ENCODE measurements at places on chromosomes 6 and 20.

- no peak for DNase-seq
Measured at GRCh38 chr6:47631797-47632196, 66.6 kb upstream of the ADGRF4 start.

GRCh38 chr6:30327232-30327746 lies 562 bp downstream of the TRIM39 start:
- DNase-seq, result no peak

GRCh38 chr6:157424491-157425020 lies 43.6 kb downstream of the ZDHHC14 start:
- no peak for DNase-seq

DNA sequence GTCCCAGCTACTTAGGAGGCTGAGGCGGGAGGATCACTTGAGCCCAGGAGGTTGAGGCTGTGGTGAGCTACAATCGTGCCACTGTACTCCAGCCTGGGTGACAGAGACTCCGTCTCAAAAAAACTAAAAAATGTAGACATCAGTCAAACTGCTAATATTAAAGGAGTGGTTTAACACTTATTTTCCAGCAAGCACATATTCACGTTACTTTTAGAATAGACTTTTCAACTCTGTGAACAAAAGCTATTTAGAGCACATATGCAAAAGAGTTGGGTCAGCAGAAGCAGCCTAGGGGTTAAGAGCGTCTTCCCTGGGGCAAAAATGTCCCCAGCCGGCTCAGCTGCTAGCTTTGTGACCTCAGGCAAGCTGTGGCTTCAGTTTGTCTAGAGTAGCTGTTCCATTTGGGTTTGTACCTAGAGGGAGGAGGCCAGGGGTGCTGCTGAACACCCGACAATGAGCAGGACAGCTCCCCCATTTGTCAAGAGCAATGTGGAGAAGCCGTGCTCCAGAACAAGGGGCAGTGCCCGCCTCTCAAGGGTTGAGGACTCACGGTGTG lies 62.5 kb upstream of the PTGIS start:
- DNase-seq, result no peak

DNA sequence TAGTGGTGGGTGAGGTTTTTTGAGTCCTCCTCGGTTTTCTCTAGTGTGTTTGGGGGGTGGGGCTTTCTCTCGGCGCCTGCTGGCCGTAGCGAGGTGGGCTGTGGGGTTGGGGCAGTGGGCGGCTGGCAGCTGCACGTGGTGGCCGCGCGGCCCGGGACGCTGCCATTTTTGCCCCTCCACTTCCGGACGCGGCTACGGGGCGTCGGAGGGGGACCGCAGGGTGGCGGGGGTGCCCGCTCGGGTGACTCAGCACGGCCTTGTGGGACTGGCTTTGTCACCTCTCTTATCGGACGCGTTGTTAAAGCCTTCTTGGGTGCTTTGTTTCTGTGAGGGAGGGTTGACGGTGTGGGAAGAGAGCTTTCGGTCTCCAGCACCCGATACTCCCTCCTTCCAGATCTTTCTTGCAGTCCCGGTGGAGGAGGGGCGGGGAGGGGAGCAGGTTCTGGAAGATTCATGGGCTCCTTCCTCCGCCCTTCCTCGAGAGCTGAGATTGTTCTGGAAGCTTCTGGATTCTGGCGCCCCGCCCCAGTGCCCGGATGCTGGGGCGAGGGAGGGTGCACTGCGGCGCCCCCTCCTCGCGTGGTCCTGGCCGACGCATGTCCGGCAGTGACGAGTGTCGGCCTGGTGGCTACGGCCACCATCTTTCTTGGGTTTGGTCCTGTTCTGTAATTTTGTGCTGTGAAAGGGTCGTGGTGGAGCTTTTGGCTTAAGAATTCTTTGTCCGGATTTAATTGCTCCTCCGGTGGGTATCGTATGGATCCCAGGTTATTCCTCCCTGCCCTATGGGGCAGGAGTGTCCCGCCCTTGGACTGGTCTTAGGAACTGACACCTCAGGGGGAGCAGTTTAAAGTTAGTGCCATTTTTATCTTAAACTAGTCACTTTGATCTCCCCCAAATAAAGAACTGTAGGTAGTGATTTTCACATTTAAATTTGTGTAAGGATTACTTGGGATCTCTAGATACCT lies 719 bp downstream of the HSP90AB1 start:
- DNase-seq, result peak; percentile 55

GRCh38 chr6:304833-305370 lies 12.6 kb downstream of the DUSP22 start:
- no peak for DNase-seq

DNA sequence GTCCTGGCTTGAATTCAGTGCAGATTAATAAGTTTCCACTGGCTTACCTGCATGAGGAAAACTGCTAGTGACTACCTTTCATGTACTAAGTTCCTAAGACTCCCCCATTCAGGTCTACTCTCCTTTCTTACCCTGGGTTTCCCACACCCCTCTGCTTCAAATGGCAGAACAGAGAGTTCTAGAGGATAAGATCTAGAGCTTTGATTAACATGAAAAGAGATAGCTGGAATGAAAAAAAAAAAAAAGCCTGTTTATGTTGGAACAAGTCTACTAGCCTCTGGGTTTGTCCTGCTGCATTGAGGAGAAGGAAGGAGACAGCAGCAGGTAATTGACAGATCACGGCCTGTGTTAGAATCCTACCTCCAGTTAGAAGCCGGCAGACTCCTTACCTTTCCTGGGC lies 201.4 kb upstream of the SOX4 start:
- no peak for DNase-seq

DNA sequence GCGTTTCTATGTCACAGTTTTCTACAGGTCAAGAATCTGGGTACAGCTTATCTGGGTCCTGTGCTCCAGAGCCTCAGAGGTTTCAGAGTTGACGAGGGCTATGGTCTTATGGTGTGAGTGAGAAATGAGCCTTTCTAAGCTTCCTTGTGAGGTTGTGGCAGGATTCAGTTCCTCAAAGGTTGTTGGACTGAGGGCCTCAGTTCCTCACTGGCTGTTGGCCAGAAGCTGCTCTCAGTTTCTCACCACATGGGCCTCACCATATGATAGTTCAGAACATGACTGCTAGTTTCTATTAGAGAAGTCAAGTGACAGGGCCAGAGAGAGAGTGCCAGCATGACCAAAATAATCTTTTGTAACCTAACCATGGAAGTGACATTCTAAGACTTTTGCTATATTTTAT lies 96.1 kb downstream of the NUS1 start:
- DNase-seq, result no peak

GRCh38 chr6:54618572-54618971 lies 228.0 kb upstream of the FAM83B start:
- DNase-seq, result no peak

DNA sequence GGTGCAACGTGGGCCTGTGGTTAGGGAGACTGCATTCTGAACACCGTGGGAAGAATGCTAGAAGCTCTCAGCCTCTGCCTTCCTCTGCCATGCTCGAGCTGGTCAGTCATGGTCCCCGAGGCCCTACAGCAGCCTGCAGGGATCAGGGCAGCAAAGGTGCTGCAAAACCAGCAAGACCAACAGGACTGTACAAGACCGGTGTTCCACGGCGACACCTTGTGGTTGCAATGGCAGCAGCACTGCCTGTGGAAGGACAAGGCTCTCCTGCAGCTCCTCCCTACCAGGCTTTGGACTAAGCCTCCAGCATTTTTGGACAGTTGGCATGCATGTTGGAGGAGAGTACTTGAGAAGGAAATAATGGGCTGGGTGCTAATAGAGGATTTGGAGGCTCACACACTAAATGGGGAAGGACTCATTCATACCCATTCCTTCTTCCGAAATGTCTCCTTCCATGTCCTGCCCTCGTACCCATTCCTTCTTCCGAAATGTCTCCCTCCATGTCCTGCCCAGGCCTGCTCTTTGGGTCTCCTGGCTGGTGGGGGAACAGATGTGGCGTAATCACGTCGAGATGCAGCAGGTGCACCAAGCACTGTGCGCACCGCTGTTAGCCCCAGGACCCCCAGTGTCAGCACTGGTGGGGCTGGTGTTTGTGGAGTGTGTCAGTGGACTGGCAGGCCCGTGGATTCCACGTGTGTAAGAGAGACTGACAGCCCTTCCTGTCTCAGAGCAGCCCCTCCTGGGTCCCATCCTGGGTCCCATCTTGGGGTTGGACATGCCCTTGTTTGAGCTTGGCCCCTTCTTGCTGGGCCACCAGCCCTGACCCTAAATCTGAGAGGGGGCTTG lies 18.6 kb upstream of the MYT1 start:
- DNase-seq, result no peak

GRCh38 chr20:4350096-4350495 lies 334.7 kb upstream of the RNF24 start:
- no peak for DNase-seq

GRCh38 chr20:15654208-15654649 lies 919.0 kb downstream of the KIF16B start:
- peak; percentile 48 for DNase-seq

DNA sequence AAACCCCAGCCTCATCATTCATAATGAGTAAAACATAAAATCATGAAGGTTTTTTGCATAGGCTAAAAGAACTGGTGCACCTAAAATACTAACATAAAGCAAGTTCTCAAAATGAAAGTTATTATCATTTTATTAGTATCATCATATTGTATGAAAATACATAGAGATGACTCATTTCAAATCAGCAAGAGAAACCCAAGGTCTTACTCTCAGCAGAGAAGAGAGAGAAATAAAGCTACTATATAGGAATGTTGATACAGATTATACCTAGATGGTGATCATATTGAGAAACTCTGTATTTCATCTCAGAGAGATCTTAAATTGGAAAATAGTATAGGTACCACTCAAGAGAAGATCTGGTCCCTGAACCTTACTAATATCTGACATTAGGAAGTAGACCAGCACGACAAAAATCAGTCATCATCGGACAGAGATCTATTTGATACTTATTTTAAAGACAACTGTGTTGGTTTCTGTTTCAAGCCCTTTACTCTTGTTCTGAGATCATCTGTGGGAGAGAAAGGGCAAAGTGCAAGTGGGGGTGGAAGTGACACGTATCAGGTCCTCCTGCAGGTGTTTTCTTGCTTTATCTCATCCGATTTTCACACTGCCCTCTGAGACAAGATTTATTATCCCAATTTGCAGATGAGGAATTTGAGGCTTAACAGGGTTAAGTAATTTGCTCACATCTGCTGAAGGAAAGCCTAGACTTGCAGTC lies 532.3 kb downstream of the MAFB start:
- no peak for DNase-seq

DNA sequence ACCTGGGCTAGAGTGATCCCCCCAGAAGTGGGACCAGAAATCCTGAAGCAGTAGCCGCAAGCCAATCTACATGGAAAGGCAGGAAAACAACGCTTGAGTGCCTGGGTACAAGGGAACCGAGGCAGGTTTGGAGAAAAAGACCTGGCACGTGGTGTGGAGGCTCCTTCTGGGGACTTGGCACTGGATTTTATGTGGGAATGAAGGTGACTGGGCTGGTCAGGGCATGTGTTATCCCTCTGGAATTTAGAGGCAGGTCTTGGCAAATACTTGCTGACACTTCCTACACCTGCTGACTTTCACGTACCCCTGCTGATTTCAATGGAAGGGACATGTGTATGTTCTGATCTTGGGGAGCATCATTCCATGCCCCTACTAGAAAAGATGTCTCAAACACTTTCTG lies 25.0 kb upstream of the FAM217A start:
- DNase-seq, result no peak

- no peak for DNase-seq
Measured at GRCh38 chr6:90264561-90264960, 32.1 kb downstream of the BACH2 start.

GRCh38 chr20:64058536-64058935 lies 4.5 kb upstream of the TCEA2 start:
- DNase-seq, result no peak

- DNase-seq, result no peak
Measured at GRCh38 chr6:111765763-111766162, 107.5 kb downstream of the FYN start.

DNA sequence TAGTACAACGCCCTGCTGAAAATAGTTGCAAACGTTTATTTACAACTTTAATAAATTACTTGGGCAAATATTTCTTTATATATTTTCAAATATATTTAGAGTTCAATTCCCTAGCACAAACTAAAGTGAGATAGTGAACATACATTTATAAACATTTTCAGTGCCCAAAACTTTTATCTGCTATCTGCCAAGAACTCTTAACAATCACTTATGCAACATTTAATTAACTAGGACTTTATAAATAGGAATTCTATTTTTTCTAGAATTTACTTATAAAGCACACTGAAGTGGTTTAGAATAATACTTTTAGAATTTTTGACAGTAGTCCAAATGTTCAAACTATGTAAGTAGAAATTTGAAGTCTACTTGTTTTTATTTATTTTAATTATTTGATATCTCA lies 452.6 kb upstream of the RGS17 start:
- no peak for DNase-seq

DNA sequence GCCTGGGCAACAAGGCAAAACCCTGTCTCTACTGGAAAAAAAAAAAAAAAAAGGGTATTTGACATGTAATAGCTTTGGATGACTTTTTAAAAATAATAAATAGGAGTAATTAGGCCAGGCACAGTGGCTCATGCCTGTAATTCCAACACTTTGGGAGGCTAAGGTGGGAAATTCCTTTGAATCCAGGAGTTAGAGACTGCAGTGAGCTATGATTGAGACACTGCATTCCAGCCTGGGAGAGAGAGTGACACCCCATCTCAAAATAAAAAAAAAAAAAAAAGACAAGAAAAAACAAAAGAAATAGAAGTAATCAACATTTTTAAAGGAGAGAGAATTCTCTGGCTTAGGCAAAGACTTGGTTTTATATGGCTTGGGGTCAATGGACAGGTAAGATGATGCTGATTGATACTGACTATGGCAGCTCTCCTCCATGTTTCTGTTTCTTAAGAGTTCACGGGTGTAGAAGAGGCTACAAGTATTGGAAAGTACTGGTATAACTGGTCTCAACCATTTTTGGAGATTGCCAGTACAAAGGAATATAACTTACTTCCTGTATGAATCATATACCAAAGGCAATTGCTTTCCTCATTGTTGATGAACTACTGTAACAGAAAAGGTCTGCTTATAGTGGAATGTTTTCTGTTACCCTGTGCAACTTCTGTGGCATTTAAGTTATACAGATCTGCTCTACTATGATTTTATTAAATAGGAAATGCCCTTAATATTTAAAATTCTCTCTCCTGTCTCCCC lies 10.1 kb downstream of the MAP3K5 start:
- DNase-seq, result no peak

- DNase-seq, result no peak
Measured at GRCh38 chr6:111939902-111940301, 66.7 kb upstream of the FYN start.

DNA sequence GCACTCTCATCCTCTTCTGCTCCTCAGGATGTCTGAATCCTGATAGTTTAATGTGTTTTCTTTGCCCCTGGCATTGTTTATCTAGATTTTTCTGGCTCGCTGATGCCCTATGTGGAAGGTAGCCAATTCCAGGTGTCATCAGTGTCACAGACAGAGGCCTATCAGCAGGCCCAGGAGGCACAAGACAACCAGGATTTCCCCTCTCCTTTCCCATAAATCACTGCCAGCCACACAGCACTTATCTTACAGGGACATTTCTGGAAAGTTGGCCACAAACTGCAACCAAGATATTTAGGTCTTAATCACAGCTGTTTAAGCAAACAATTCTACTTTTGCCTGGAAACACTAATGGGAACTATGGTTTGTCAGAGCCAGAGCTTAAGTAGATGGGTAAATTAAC lies 28.1 kb downstream of the ADGRF5 start:
- peak; percentile 40 for DNase-seq

Measured in NCI-H2081 (cell line).